ENCODE measurements at places on chromosomes 6 and 20.
A peak's percentile ranks its signal among the peaks of the same experiment; 100 is the strongest.

- H3K4me1 ChIP-seq: no peaks in the 10 kb centered on the region
- no peak overlapping the region for H3K27ac ChIP-seq
- no peaks in the 10 kb centered on the region for H3K36me3 ChIP-seq
- H3K27me3 ChIP-seq: no peaks in the 10 kb centered on the region
Measured at GRCh38 chr6:101613556-101613955, 220.0 kb downstream of the GRIK2 start.

DNA sequence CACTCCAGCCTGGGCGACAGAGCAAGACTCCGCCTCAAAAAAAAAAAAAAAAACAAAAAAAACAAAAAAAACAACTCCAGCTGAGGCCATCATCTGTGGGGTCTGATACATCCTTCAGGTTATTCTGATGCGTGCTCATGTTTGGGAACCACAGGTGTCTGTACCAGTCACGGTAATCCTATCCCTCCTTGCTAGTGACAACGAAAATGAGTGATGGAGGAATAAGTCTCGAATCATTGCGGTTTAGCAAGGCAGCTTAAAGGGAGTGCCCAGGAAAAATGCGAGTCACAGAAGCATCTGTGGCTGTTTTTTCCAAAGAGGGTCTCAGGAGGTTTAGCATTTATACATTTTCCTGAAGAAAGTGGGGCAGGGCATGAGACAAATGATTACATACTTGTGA, 48.8 kb downstream of the MCUR1 start:
- H3K36me3 ChIP-seq: no peaks in the 10 kb centered on the region
- DNase-seq: no peak
- H3K4me3 ChIP-seq: no peak overlapping the region
- peaks cover 32% of the 10 kb centered on the region for H3K4me1 ChIP-seq

DNA sequence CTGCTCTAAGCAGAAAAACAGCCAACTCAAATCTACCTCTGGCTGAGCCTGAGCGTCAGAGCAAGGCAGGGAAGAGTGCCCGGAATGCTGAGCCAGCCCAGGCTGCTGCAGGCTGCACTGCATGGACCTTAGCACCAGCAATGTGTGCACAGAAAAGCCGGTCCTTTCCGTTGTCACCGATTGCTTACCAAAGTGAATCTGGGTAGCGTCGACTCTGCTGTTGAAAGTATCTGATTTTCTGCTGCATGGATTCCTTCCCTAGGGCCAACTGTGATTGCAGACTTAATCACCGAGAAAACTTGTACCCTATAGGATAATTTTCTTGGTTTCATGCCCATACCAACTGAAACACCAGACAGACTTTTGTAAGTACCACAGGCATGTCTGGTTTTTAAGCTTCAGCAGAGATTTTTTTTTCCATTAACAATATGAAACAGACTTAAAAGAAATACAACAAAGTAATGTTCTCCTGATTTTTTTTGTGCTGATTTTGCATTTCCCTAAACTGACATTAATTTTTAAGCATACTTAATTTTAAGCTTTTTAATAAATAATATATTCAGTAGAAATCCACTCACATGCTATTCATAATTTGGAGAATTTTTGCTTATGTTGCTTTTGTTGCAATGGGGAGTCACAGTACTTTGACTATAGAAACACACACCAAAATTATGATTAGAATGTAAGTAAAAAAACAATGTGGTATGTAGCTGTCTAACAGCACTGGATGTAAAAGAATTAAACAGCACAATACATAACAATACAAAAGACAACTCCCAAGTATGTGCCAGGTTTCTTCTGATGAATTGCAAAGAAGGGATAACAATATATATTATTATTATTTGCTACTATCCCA, 218.0 kb downstream of the THBS2 start:
- H3K4me1 ChIP-seq: peaks cover 15% of the 10 kb centered on the region
- peaks cover 5% of the 10 kb centered on the region for H3K36me3 ChIP-seq
- no peak overlapping the region for H3K27ac ChIP-seq
- no peak overlapping the region for H3K4me3 ChIP-seq
- no peak for DNase-seq

GRCh38 chr6:134680021-134680420, 269.9 kb downstream of the ALDH8A1 start:
- H3K4me3 ChIP-seq: no peak overlapping the region
- H3K36me3 ChIP-seq: no peaks in the 10 kb centered on the region
- H3K27me3 ChIP-seq: no peaks in the 10 kb centered on the region
- no peaks in the 10 kb centered on the region for H3K4me1 ChIP-seq

- peaks cover 19% of the 10 kb centered on the region for H3K27me3 ChIP-seq
- H3K4me3 ChIP-seq: no peak overlapping the region
- H3K4me1 ChIP-seq: no peaks in the 10 kb centered on the region
Measured at GRCh38 chr20:19618711-19619110, 139.3 kb upstream of the RIN2 start.

- DNase-seq: no peak
- H3K36me3 ChIP-seq: no peaks in the 10 kb centered on the region
- peaks cover 3% of the 10 kb centered on the region for H3K27me3 ChIP-seq
- H3K27ac ChIP-seq: no peak overlapping the region
- peaks cover 28% of the 10 kb centered on the region for H3K4me1 ChIP-seq
Measured at GRCh38 chr6:105593056-105593690, 190.3 kb upstream of the PREP start.

DNA sequence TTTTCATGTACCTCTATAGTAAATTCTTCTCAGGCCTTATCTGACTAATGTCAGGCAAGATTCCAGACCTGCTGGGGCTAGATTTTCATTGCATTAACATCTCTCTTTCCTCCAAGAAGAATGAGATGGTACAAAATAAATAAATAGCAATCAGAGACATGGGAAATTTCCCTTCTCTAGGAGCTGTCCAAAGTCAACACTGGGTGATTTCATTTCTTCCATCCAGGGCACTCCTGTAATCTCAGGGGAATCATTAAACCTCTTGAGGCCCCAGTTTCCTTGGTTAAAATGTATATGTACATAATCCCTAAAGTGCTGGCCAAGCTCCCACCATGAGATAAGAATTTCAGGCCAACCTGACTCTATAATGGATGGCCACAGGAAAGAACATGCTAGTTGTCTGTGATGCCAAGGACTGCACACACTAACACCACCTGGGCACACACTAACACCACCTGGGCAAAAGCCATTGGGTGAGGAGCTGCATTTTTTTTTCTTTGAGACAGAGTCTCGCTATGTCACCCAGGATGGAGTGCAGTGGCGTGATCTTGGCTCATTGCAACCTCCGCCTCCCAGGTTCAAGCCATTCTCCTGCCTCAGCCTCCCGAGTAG, 912 bp downstream of the IL17F start:
- H3K36me3 ChIP-seq: no peaks in the 10 kb centered on the region
- peaks cover 13% of the 10 kb centered on the region for H3K27me3 ChIP-seq
- no peak overlapping the region for H3K4me3 ChIP-seq
- no peak overlapping the region for H3K27ac ChIP-seq
- H3K4me1 ChIP-seq: no peaks in the 10 kb centered on the region
- no peak for DNase-seq

DNA sequence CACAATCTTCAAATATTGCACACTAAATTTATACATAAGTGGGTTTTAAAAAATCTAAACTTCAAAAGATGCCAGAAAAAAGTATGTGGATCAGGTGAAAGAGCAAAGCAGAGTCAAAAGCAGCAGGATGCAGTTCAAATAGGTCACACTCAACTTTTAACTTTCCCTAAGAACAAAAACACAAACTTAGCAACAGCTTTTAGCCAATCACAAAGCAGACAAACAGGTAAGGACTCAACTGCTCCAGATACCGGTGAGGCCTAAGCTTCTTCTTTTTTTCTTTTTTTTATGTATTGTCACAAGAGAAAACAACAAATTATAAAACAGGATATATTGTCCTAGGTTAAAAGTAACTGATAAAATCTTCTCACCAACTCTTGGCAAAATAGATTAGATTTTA, 74.7 kb downstream of the SESN1 start:
- no peaks in the 10 kb centered on the region for H3K27me3 ChIP-seq
- DNase-seq: no peak
- H3K36me3 ChIP-seq: no peaks in the 10 kb centered on the region
- no peak overlapping the region for H3K27ac ChIP-seq

DNA sequence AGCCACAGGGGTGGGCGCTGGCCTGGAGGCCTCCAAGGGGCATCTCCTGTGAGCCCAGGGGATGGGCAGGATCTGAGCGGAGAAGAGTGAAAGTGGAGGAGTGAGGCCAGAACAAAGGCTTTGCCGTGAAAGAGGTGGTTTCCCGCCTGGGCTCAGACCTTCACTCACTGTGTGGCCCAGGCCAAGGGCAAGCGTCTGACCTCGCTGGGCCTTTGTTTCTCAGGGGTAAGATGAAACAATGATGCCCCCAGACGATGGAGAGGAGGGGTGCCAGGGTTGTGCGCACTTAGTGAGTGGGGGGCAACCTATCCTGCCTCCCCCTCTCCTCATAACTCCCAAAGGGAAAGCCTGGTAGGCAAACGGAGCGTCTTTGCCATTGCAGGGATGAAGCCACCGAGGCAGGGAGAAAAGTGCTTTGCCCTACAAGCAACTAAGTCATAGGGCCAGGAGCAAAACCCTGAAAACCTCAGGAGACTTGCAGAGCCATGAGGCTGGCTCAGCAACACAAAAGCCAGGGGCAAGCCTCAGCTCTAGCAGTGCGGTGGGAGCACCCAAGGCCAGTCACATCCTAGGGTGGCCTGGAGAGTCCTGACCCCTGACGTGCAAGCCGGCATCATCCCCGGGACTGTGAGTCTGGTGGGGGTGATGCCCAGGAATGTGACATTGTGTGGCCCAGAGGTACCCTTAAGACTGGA, 897 bp upstream of the STMN3 start:
- H3K27ac ChIP-seq: no peak overlapping the region
- no peak for DNase-seq
- peak overlapping the region; percentile 70 for H3K4me3 ChIP-seq
- H3K4me1 ChIP-seq: peaks cover 35% of the 10 kb centered on the region
- peaks cover 21% of the 10 kb centered on the region for H3K27me3 ChIP-seq
- no peaks in the 10 kb centered on the region for H3K36me3 ChIP-seq

DNA sequence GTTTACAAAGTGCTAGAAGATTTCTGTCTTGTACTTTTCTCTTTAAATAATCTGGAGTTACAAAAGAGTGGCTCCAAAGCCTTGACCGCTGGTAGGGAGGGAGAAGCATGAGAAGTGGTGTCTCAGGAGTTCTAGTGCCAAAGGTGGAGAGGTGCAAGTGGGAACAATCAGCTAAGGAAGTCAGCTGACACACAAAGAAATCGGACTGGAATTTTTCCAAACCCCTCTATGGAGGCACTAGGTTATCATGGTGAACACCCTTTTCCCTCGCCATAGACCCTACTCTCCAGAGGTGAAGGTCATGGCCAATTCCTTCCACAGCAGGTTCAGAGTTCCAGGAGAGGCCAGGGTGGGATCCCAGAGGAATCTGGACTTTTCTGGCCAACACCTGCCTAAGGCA, 14.8 kb downstream of the PLAGL2 start:
- peaks cover 6% of the 10 kb centered on the region for H3K27me3 ChIP-seq
- H3K4me1 ChIP-seq: peaks cover 60% of the 10 kb centered on the region
- peaks cover 51% of the 10 kb centered on the region for H3K36me3 ChIP-seq
- H3K27ac ChIP-seq: peak overlapping the region; percentile 65

- peak overlapping the region; percentile 80 for H3K27ac ChIP-seq
- no peak for DNase-seq
- H3K4me1 ChIP-seq: peaks cover 56% of the 10 kb centered on the region
- H3K36me3 ChIP-seq: peaks cover 4% of the 10 kb centered on the region
Measured at GRCh38 chr6:37826188-37826587, 6.7 kb downstream of the ZFAND3 start.

DNA sequence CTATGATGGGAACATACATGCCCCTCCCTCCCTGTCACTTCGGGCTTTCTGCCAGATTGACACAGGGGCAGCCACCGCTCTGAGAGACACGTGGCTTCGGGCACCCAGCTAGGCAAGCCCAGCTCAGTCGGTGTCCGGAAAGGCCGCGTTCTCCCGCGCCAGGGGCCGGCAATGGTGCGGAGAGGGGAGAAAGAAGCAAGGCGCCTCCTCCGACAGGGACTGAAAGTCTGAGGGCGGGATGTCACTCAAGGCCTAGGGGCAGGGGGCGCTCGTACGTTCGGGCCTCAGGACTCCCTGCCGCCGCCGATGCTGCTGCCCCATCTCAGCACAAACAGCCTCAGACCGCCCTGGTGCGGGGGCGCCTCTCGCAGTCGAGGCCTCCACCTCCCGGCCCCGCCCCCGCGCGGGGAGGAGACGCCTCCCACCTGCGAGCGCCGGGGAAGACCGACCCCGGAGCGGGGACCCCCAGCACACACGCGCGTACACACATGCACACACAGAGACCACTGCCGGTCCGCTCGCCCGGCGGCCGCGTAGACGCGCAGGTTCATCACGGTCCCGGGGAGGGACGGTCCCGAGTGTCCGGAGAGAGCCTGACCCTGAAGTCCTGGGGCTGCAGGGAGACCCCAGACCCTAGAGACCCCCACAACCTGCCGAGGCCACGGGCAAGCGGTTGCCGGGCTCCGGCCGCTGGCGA, 1.9 kb downstream of the GRM4 start:
- DNase-seq: peak; percentile 84
- peaks cover 81% of the 10 kb centered on the region for H3K4me1 ChIP-seq
- H3K36me3 ChIP-seq: no peaks in the 10 kb centered on the region
- H3K27me3 ChIP-seq: peaks cover 73% of the 10 kb centered on the region
- H3K27ac ChIP-seq: no peak overlapping the region

DNA sequence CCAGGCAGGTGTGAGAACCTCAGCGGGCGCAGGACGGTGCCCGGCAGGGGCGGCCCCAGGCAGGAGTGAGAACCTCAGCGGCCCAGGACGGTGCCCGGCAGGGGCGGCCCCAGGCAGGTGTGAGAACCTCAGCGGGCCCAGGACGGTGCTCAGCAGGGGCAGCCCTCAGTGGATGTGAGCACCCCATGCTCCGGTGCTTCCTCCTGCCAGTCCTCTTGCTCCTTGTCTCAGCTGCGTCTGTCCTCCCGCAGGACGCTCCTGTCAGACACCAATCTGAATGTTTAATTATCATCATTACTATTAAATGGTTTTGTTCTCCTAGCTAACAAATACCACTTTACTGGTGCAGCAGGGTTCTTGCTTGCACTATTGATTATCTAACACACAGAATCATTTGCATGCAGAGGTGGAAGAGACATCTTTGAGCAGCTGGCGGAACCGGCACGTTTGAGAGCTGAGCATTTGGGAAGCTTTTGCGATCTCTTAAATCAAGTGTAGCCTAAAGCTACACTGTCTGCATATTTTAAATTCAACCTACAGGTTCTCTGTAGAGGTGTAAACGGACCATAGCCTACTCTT, 39.4 kb upstream of the DACT2 start:
- peaks cover 14% of the 10 kb centered on the region for H3K27me3 ChIP-seq
- H3K4me1 ChIP-seq: peaks cover 16% of the 10 kb centered on the region
- peak overlapping the region; percentile 42 for H3K27ac ChIP-seq
- no peak overlapping the region for H3K4me3 ChIP-seq
- H3K36me3 ChIP-seq: peaks cover 4% of the 10 kb centered on the region

DNA sequence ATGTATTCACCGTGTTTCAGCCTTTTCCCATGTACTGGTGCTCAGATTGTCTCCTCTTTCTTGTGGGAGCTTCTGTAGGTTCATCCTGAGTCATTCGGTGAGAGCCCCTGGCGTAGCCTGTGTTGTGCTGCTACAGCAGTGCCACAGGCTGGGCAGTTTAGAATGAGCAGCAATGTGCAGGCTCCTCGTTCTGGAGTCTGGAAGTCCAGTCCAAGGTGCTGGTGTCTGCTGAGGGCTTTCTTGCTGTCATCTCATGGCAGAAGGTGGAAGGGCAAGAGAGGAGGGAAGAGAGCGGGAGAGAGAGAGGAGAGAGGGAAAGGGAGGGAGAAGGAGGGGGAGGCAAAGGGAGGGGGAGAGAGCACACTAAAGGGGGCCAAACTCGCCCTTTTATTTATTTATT, 15.1 kb downstream of the OSBPL2 start:
- DNase-seq: no peak
- peaks cover 22% of the 10 kb centered on the region for H3K4me1 ChIP-seq
- no peak overlapping the region for H3K4me3 ChIP-seq
- H3K27ac ChIP-seq: no peak overlapping the region
- H3K36me3 ChIP-seq: peaks cover 25% of the 10 kb centered on the region
- H3K27me3 ChIP-seq: peaks cover 3% of the 10 kb centered on the region

Data from nephron progenitor cell (in vitro differentiated cells).